T-helper 17 cell (primary cell): ENCODE measurements at places on chromosomes 13 and 19.

GRCh38 chr13:84645196-84646012 is 763.1 kb upstream of the SLITRK1 start:
- no peak for DNase-seq

- DNase-seq: no peak
Measured at GRCh38 chr19:54335164-54335563, 3.8 kb downstream of the LILRA4 start.

GRCh38 chr19:48443731-48444128 is 2.1 kb upstream of the GRWD1 start:
- DNase-seq: no peak

GRCh38 chr13:49953560-49953959 is 17.4 kb upstream of the SPRYD7 start:
- no peak for DNase-seq

DNA sequence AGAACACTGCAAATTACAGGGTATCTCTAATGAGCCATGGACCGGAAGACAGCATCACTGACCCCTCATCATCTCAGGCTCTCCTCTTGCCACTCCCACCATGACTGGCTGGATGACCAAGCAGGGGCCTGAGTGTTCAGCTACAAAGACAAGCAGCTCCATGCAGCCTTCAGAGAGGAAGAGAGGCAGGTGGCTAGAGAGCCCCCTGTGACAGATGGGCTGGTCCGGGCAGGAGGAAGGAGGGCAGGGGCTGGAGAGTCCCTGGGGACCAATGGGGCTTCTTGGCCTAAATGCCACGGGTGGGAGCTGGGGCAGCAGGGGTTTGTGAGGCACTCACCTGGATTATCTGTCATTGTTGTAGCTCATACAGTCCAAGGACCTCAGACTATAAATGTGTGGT is 12.8 kb upstream of the RASA3 start:
- no peak for DNase-seq

- no peak for DNase-seq
Measured at GRCh38 chr13:50460358-50460757, 383.1 kb downstream of the DLEU7 start.
